B cell (primary cell): ENCODE measurements at places on chromosomes 16 and 17. TPM values are rescaled to one million over a fixed set of nuclear protein-coding genes. Genes with fewer than 3 reads are reported as not detected.

GRCh38 chr16:19515757-19516156 lies 6.1 kb downstream of the GDE1 start:
- H3K36me3 ChIP-seq = peaks cover 7% of the 10 kb centered on the region
- peaks cover 8% of the 10 kb centered on the region for H3K4me1 ChIP-seq
- no peak overlapping the region for H3K4me3 ChIP-seq
- H3K27me3 ChIP-seq = no peaks in the 10 kb centered on the region
- DNase-seq = no peak

- H3K27me3 ChIP-seq = no peaks in the 10 kb centered on the region
- peaks cover 55% of the 10 kb centered on the region for H3K4me1 ChIP-seq
- H3K27ac ChIP-seq = peak overlapping the region; percentile 70
- H3K4me3 ChIP-seq = peak overlapping the region; percentile 25
Observed at GRCh38 chr17:65022751-65023700, 33.5 kb downstream of the GNA13 start.

SKA2 gene
- total RNA-seq = 10.3 and 13.8 TPM in 2 replicates

CNP gene
- total RNA-seq = 45.2 and 59.0 TPM in 2 replicates

GRCh38 chr17:61406537-61406845 lies 6.8 kb downstream of the TBX2 start:
- no peaks in the 10 kb centered on the region for H3K36me3 ChIP-seq
- DNase-seq = no peak
- H3K4me3 ChIP-seq = no peak overlapping the region
- peaks cover 93% of the 10 kb centered on the region for H3K27me3 ChIP-seq
- H3K4me1 ChIP-seq = peaks cover 83% of the 10 kb centered on the region

DNA sequence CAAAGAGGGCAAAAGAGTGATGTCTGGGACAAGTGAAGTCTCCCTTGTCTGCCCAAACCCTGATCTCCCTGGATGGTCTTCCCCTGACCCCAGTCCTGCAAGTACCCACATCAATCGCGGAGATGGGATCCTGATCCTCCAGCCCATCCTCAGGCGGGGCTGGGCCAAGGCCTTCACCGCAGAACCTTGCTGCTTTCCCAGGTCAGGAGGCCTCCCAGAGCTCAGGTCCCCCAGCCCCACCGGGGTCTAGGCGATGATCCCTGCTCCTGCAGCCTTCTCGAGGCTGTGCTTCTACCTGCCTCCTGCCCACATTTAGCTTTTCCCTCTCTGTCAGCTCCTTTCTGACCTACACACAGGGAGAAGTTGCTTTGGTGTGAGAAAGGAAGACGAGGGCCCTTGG lies 6.3 kb downstream of the SLC12A4 start:
- H3K4me3 ChIP-seq = no peak overlapping the region
- H3K36me3 ChIP-seq = no peaks in the 10 kb centered on the region
- H3K4me1 ChIP-seq = peaks cover 3% of the 10 kb centered on the region
- H3K27ac ChIP-seq = no peak overlapping the region
- no peak for DNase-seq
- H3K27me3 ChIP-seq = no peaks in the 10 kb centered on the region

CDRT15 gene
- total RNA-seq = not detected in 2 replicates

NEUROD2 gene
- not detected in 2 replicates for total RNA-seq

DNA sequence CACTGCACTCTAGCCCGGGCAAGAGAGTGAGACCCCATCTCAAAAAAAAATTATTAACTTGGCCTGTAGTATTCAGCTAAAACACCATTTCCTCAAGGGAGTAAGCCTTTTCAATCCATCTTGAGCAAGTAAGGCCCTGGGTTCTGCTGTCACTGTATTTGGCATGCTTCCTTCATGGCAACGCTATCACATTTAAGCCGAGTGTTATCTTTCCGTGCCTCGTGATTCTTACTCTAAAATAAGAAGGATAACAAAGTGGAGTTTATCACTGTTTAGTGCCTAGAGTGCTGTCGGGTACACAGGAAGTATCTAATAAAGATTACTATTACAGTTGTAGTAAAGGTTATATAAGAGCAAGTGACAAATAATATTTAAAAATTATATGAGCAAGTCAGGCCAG lies 8.8 kb downstream of the VPS53 start:
- no peak overlapping the region for H3K27ac ChIP-seq
- DNase-seq = no peak
- peaks cover 6% of the 10 kb centered on the region for H3K36me3 ChIP-seq
- no peaks in the 10 kb centered on the region for H3K4me1 ChIP-seq

- no peak overlapping the region for H3K27ac ChIP-seq
- H3K27me3 ChIP-seq = peaks cover 77% of the 10 kb centered on the region
- peaks cover 14% of the 10 kb centered on the region for H3K4me1 ChIP-seq
- peak overlapping the region; percentile 64 for H3K4me3 ChIP-seq
- no peaks in the 10 kb centered on the region for H3K36me3 ChIP-seq
- DNase-seq = peak; percentile 75
Observed at GRCh38 chr17:81387100-81388090, 7.9 kb upstream of the BAHCC1 start.

- H3K27me3 ChIP-seq = peaks cover 5% of the 10 kb centered on the region
- no peaks in the 10 kb centered on the region for H3K36me3 ChIP-seq
- DNase-seq = no peak
- H3K4me3 ChIP-seq = no peak overlapping the region
Observed at GRCh38 chr17:76543482-76543825, 3.6 kb downstream of the PRCD start.

GRCh38 chr17:79324194-79324593 lies 249.6 kb downstream of the ENGASE start:
- H3K4me1 ChIP-seq = no peaks in the 10 kb centered on the region
- no peaks in the 10 kb centered on the region for H3K27me3 ChIP-seq
- DNase-seq = no peak
- H3K27ac ChIP-seq = no peak overlapping the region
- H3K4me3 ChIP-seq = no peak overlapping the region
- no peaks in the 10 kb centered on the region for H3K36me3 ChIP-seq

DNA sequence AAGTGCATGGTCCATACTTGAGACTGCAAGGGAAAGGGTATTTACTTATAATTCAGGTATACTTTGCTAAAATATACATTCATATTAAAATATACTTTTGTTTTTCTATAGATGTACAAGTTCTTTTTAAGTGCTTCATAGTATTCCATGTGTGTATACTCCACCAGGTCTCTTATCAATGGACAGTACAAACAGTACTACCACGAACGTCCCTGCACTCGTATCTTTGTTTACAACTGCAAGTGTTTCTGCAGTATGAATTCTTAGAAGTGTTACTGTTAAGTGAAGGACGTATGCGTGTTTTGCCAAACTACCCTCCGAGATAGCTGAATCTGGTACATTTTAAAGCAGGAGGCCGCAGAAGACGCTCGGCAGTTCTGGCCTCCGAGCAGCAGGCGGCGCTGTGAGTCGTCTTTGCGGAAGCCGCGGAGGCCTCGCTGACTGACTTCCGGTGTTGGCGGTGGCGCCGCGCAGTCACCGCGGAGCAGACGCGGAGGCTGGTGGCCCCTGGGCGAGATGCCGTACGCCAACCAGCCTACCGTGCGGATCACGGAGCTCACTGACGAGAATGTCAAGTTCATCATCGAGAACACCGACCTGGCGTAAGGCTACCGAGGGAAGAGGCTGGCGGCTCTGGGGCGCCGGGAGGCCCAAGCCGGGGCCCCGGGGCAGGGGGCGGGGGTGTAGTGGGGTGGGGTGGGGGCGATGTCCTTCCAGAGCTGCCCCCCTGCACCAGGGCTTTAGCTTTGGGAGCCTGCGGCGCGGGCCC lies at the start of gene POLR2C:
TSS of gene POLR2C (plus strand) at position 471 of the 769 bp plus-strand sequence. CDS start at position 517, 46 bp downstream.
- peak within 1 kb of the TSS; percentile 59 for H3K27ac ChIP-seq
- peaks cover 12% of the 10 kb centered on the region for H3K4me1 ChIP-seq
- peak; percentile 93 for DNase-seq
- H3K27me3 ChIP-seq = no peaks in the 10 kb centered on the region
- peak within 1 kb of the TSS; percentile 59 for H3K4me3 ChIP-seq
- peaks cover 46% of the 10 kb centered on the region for H3K36me3 ChIP-seq

SOX15 gene
- 0.51 and 0.96 TPM in 2 replicates for total RNA-seq

DNA sequence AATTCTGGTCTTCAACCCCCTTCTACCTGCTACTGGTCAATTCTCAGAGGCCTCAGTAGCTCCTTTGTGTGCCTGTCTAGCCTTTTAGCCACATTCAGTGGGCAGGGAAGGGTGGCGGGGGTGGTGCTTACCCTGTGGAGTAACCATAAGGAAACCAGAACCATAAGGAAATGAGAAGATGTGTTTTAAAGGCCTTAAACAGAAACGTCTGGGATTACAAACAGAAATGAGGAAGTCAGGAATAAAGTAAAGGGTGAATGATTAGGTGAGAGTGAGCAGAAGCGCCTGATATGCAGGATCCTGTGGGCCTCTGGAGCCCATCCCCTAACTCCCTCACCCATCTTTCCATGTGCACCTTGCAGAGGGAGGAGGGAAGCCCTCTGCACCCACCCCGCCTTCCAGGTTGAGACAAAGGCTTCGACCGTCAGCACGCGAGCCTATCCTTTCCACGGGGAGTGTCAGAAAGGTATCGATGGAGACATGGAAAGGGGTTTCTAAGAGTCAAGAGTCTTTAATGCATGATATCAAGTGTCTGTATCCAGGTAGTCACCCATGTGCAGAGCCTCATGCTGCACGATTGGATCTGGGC lies 20.4 kb downstream of the KIAA0513 start:
- no peaks in the 10 kb centered on the region for H3K27me3 ChIP-seq
- no peak overlapping the region for H3K27ac ChIP-seq
- H3K36me3 ChIP-seq = no peaks in the 10 kb centered on the region
- H3K4me1 ChIP-seq = no peaks in the 10 kb centered on the region

CDH3 gene
- 0.17 TPM in 1 of 2 replicates, not detected in the other for total RNA-seq

DNA sequence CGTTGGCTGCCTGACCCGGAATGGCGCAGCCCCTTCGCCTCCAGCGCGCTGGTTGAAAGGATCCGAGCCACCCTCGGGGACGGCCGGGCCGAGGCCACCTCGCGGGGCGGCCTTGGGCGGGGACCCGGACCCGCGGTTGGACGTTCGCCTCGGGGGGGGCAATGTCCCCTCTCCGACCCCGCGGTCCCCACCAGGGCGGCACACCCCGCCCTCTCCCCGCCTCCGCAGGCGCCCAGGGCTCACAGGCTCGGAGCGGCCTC lies 1.0 kb upstream of the SOX8 start:
- peaks cover 22% of the 10 kb centered on the region for H3K4me1 ChIP-seq
- H3K27me3 ChIP-seq = peaks cover 56% of the 10 kb centered on the region
- H3K36me3 ChIP-seq = no peaks in the 10 kb centered on the region
- H3K4me3 ChIP-seq = no peak overlapping the region
- H3K27ac ChIP-seq = no peak overlapping the region
- DNase-seq = no peak

GRCh38 chr17:72915625-72916081 lies 176.8 kb downstream of the SLC39A11 start:
- no peaks in the 10 kb centered on the region for H3K36me3 ChIP-seq
- H3K27me3 ChIP-seq = no peaks in the 10 kb centered on the region
- no peak for DNase-seq
- no peak overlapping the region for H3K27ac ChIP-seq
- no peaks in the 10 kb centered on the region for H3K4me1 ChIP-seq
- no peak overlapping the region for H3K4me3 ChIP-seq

- no peak overlapping the region for H3K27ac ChIP-seq
- DNase-seq = no peak
- H3K27me3 ChIP-seq = no peaks in the 10 kb centered on the region
- no peaks in the 10 kb centered on the region for H3K36me3 ChIP-seq
Observed at GRCh38 chr17:45380991-45381390, 51.7 kb downstream of the ARHGAP27 start.

SGCA gene
- total RNA-seq = 3.8 and 4.4 TPM in 2 replicates

GRCh38 chr16:68166264-68166663 lies 69.7 kb downstream of the ESRP2 start:
- H3K4me3 ChIP-seq = no peak overlapping the region
- H3K36me3 ChIP-seq = peaks cover 45% of the 10 kb centered on the region
- no peak overlapping the region for H3K27ac ChIP-seq
- no peaks in the 10 kb centered on the region for H3K4me1 ChIP-seq

- no peaks in the 10 kb centered on the region for H3K36me3 ChIP-seq
- no peak overlapping the region for H3K4me3 ChIP-seq
- DNase-seq = no peak
- no peaks in the 10 kb centered on the region for H3K4me1 ChIP-seq
- H3K27me3 ChIP-seq = no peaks in the 10 kb centered on the region
Observed at GRCh38 chr16:7313170-7313569, 19.5 kb upstream of the RBFOX1 start.

GRCh38 chr16:81524382-81524781 lies 79.8 kb downstream of the CMIP start:
- H3K4me3 ChIP-seq = no peak overlapping the region
- peaks cover 17% of the 10 kb centered on the region for H3K4me1 ChIP-seq
- no peak for DNase-seq
- H3K27me3 ChIP-seq = no peaks in the 10 kb centered on the region
